ENCODE measurements at places on chromosomes 13 and 19. TPM values are rescaled to one million over a fixed set of nuclear protein-coding genes. Genes with fewer than 3 reads are reported as not detected.

URAD gene
- total RNA-seq: not detected

N4BP2L1 gene
- total RNA-seq: 5.4 TPM

POMP gene
- total RNA-seq: 89.7 TPM

ZNF790 gene
- total RNA-seq: 5.2 TPM

ZSCAN5C gene
- total RNA-seq: not detected

OR7D2 gene
- not detected for total RNA-seq

PTPRH gene
- total RNA-seq: 1.8 TPM

FSD1 gene
- 0.69 TPM for total RNA-seq

VSIG10L gene
- total RNA-seq: 0.31 TPM

TMEM272 gene
- total RNA-seq: not detected

CCDC70 gene
- not detected for total RNA-seq

C1QTNF9 gene
- total RNA-seq: not detected

ZNF99 gene
- not detected for total RNA-seq

SDHAF1 gene
- total RNA-seq: 37.5 TPM

GNG7 gene
- 0.69 TPM for total RNA-seq

ZNF534 gene
- total RNA-seq: 0.06 TPM

RASIP1 gene
- 3.7 TPM for total RNA-seq

ZNF492 gene
- 0.29 TPM for total RNA-seq

CEACAM7 gene
- total RNA-seq: not detected

PSG1 gene
- not detected for total RNA-seq

SPTBN4 gene
- 1.5 TPM for total RNA-seq

IFNL1 gene
- total RNA-seq: not detected

HAUS8 gene
- 3.9 TPM for total RNA-seq
